ENCODE measurements at places on chromosomes 12 and 14. TPM values are rescaled to one million over a fixed set of nuclear protein-coding genes. Genes with fewer than 3 reads are reported as not detected.

GRCh38 chr14:73661872-73662271 is 17.1 kb downstream of the DNAL1 start:
- no peak for DNase-seq

DNA sequence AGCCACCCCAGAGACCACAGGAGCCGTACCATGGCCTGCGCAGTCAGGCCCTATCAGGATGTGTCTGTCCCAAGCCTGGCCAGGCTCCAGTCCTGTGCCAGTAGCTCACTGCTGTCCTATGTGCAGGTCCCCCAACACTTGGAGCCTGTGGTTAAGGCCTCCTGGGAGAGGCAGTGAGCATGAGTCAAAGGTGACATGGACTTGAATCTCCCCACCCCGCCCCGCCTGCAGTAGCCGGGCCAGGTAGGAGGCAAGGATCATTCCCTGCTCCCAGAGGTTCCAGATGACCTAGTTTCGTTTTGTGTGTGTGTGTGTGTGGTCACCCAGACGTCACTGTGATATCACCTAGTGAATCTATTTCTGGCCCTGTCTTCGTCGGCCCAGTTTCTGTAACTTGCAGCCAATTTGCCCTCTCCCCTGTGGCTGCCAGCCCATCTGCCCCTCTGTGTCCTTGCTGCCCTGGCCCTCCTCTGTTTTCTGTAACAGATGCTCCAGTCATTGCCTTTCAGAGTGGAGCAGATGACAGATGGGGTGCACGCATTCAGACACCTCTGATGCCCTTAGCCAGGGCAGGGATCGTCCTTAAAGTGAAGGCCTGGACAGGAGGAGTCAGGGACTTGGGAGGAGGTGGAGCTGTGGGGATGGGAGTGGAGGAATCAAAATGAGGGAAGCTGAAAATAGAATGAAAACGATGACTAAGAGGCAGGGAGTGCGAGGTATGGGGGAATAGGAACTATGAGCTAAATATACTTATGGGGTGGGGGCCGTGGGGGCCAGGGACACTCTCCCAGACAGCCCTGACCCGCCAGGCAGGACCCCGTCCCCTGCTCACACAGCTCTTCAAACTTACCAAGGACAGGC is 37.4 kb downstream of the SLC6A12 start:
- DNase-seq, result no peak

The MIP gene
- total RNA-seq, result not detected

The TSPAN8 gene
- 3.3 TPM for total RNA-seq

The FGF6 gene
- total RNA-seq, result not detected
